Fibroblast of lung (primary cell): ENCODE measurements at places on chromosomes 5 and 9. TPM values are rescaled to one million over a fixed set of nuclear protein-coding genes. Genes with fewer than 3 reads are reported as not detected.

GRCh38 chr5:167905919-167906853 lies 385.3 kb upstream of the WWC1 start:
- DNase-seq, result no peak
- no peaks in the 10 kb centered on the region for H3K4me1 ChIP-seq
- no peaks in the 10 kb centered on the region for H3K36me3 ChIP-seq
- no peak overlapping the region for H3K4me3 ChIP-seq
- H3K27ac ChIP-seq, result no peak overlapping the region

- no peaks in the 10 kb centered on the region for H3K27me3 ChIP-seq
- DNase-seq, result peak; percentile 22
- peaks cover under 1% of the 10 kb centered on the region for H3K4me1 ChIP-seq
- no peak overlapping the region for H3K4me3 ChIP-seq
- no peaks in the 10 kb centered on the region for H3K36me3 ChIP-seq
Measured at GRCh38 chr5:79840084-79840990, 150.7 kb downstream of the CMYA5 start.

GRCh38 chr5:179615203-179615602 lies 8.3 kb downstream of the HNRNPH1 start:
- H3K27me3 ChIP-seq, result no peaks in the 10 kb centered on the region
- H3K4me3 ChIP-seq, result no peak overlapping the region
- peaks cover 35% of the 10 kb centered on the region for H3K36me3 ChIP-seq
- no peak overlapping the region for H3K27ac ChIP-seq

Gene SLC34A3
- total RNA-seq, result not detected in 2 replicates

DNA sequence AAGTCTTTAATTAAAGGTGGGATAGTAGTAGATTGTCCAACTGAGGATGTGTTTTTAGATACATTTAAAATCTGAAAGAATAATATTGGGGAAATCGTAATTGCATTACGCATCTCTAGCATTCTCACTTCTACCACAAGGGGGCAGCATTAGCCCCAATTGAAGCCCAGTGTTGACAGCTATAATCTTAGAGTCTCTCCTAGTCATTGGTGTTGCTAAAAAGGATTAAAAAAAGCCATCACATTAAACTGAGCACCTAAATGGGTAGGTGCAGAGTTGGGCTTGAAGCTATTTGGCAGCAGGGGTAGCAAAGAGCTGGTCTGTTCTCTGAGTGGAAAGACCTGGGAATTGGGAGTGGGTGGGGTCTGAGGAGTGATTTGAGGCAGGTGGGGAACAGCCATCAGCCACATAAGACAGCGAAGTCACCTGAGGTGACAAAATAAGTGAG lies 177.2 kb downstream of the OSTF1 start:
- H3K36me3 ChIP-seq, result no peaks in the 10 kb centered on the region
- DNase-seq, result peak; percentile 57
- H3K4me1 ChIP-seq, result no peaks in the 10 kb centered on the region
- H3K4me3 ChIP-seq, result no peak overlapping the region
- H3K27me3 ChIP-seq, result no peaks in the 10 kb centered on the region
- H3K27ac ChIP-seq, result no peak overlapping the region

DNA sequence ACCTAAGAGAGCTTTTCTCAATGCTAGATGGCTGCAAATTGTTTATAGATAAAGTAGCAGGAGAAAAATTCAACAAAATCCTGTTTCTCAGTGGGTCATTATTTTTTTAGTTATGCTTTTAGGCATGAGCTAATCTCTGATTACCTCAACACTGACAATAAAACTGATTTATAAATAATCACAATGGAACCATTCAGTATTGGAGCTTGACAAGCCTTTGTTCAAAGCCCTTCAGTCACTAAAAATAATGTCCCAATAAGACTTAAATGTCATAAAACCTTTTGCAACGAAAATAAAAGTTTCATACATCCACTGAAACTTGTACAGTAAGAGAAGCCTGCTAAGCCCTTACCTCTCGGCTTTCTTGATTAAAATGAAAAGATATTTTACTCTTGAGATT lies 27.2 kb downstream of the PTPDC1 start:
- H3K27ac ChIP-seq, result no peak overlapping the region
- no peak for DNase-seq
- H3K36me3 ChIP-seq, result no peaks in the 10 kb centered on the region

- no peak for DNase-seq
- H3K36me3 ChIP-seq, result no peaks in the 10 kb centered on the region
- H3K27ac ChIP-seq, result no peak overlapping the region
- H3K4me3 ChIP-seq, result no peak overlapping the region
- no peaks in the 10 kb centered on the region for H3K27me3 ChIP-seq
Measured at GRCh38 chr5:35854248-35854647, 2.4 kb upstream of the IL7R start.

- no peaks in the 10 kb centered on the region for H3K4me1 ChIP-seq
- H3K4me3 ChIP-seq, result no peak overlapping the region
- DNase-seq, result no peak
- no peaks in the 10 kb centered on the region for H3K36me3 ChIP-seq
- no peaks in the 10 kb centered on the region for H3K27me3 ChIP-seq
Measured at GRCh38 chr5:39266442-39266841, 47.1 kb upstream of the FYB1 start.
